ENCODE measurements at places on chromosomes 2 and 18.

DNA sequence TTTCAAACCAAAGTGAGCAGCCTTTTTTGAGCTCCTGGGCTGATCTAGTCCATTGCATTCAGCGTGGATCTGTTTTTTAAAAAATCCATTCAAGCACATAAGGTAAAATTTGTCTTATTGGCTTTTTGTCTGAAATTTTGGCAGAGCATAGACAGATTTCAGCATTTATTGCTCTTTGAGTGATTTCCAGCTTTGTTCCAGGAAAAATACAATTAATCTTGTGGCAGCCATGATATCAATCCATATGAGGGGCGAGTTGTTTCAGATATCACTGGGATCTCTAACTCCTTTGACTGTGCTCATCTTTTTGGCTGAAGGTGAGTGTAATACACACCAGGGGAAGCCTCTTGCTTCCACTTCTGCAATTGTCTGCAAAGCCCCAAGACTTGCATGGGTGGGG lies 523.9 kb downstream of the SLC4A3 start:
- DNase-seq = no peak

- no peak for DNase-seq
Measured at GRCh38 chr18:24860978-24861680, 400.7 kb downstream of the HRH4 start.

GRCh38 chr18:9417073-9417851 lies 58.1 kb upstream of the RALBP1 start:
- no peak for DNase-seq

DNA sequence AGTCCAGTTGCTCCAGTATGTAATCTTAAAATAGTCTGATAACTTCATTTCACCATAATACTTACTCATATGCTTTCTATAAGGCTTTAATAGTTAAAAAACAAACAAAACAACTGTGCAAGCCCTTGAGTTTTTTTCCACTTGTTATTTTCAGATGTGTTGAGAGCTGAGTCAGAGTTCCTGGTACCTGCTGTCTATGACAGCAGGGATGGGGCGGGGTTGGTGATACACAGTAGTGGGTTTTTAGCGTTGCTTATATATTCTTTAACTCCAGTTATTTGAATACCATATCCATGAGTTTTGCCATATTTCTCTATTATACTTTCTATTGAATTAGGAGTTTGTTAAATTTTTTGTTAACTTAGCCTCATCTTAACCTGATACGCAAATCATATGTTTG lies 5.0 kb downstream of the NAPG start:
- DNase-seq = no peak

DNA sequence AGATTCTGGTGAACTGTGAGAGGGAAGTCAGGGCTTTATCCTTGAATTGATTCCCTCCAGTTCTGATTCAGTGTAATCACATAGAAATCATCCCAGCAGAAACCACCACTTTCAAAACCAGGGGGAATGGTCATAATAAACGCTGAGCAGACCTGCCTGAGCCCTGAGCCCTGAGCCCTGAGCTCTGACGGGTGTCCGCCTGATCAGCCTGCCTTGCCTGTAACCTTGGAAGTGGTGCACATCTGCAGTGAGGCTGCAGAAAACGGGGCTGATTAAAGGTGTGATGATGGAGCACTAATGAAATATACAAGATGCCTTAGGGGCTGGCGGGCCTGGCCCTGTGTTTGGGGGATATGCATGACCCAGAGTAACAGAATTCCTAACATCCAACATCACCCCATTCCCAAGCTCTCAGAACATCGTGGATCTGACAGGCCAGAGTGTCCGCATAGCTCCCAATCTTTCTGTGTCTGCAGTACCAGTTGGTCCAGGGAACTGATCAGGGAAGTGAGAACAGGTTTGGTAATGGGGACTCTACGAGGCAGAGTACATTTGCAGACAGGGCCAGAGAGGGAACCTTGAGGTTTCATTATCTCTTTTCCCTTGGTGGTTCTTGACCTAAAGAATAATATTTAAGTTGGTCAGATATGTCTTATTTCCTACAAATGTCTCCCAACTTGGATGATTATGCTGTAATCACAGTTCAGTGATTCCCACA lies 37.8 kb downstream of the KCTD18 start:
- no peak for DNase-seq

DNA sequence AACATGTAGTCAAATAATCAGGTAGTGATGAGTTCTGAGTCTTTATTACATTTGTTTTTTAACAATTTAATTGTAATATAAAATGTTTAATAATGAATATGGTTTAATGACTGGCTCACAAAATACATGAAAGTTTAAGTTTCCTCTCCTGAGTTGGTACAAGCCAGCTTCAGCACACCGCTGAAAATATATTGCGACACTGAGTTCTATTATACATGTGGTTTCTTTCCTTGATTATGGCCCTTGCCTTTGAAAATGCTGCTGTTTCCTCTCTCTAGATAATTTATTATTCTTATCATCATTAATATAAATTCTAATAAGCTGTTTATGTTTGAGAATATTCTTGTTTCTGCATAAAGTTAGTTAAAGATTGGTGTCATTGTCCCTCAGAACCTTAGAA lies 249.3 kb downstream of the PARD3B start:
- DNase-seq = no peak

DNA sequence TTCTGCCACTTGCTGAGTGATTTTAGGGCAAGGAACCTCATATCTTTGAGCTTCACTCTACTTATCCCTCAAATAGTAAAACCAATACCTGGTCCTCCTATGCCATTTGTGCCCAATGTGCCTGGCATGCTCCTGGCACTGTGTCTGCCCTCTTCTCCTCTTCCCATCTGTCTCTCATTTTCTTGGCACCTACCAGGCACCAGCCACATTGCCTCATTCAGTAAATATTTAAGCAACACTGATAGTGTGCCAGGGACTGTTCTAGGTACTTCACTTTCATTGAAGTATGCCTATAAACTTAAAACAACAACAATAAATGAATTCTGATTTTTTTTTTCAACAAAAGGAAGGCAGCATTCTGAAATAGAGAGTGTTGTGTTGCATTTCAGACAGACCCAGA lies 15.1 kb upstream of the BOD1L2 start:
- no peak for DNase-seq

GRCh38 chr18:39371996-39372395 lies 1806.4 kb upstream of the CELF4 start:
- DNase-seq = no peak

- no peak for DNase-seq
Measured at GRCh38 chr2:176614930-176615329, 345.7 kb downstream of the MTX2 start.

DNA sequence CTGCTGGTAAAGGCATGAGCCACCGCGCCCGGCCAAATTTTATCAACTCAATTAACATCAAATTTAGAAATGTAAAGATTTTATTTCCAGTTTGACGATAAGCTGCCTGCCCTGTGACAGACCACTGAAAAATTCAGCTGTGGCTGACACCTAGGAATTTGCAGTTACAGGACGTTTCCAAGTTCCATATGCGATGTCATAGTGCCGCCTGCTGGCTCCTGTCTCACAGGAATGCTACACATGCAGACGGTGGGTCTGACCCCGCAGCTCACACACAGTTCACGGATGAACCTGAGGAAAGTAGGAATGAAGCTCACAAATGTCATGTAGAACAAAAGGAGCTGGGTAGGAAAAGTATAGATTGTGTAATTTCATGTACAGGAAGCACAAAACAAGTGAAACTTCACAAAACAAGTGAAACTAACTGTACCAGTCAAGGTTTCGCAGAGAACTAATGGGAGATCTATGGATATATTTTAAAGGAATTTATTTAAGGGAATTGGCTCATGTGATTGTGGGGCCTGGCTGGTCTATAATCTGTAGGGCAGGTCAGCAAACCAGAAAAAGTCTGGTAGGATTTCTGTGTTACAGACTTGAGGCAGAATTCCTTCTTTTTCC lies 13.2 kb upstream of the SEH1L start:
- DNase-seq = peak; percentile 60

DNA sequence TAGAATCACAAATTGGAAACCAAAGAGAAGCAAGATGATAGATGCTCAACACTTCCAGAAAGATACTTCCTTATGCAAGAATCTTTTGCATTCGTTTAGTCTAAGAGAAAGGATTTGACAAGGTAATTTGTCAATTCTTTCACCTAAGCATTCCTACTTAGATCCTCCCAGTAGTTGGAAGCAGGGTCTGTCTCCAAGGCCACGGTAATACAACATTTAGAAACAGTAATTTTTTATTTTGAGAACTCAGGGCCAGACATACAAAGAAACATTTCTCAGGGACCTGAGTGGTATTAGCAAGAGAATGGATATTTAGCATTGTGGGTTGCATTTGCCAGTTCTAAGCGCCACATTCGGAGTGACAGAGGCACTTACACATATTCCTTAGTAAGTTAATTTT lies 68.6 kb downstream of the ACYP2 start:
- DNase-seq = no peak

DNA sequence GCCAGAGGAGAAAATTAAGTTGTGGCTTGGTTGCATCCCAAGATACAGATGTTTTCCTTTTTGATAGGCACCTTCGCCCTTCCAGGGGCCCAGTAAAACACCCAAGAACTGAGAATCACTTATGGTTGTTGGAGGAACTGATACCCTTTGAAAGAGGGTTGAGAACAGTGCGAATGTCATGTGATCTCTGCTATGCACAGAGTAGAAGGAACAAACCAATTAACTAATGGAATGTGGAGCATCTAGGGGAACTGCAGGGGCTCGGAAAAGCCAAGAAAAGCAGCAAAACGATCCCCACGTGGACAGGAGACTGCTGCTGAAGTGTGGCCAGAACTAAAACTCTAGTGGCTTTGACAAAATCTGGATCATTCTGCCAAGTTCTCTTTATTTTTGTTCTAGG lies 58.8 kb downstream of the APOB start:
- no peak for DNase-seq

DNA sequence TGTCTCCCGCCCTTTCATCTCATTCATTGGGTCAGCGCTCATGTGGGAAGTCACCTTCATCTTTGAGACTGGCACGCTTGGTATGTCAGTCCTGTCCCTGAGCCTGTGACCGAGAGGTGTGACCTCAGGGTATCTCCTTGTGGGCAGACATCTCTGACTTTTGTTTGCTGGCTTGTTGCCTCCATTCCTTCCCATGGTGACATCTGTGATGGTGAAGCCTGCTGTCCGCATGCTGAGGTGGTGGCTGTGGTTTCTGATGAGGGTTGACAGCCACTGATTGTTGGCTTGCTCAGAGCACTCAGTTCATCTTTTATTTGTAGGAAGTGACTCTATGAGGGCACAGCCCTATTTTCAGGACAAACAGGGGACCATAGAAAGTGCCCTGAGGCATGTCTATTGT lies 139.2 kb downstream of the SLC4A3 start:
- DNase-seq = no peak

DNA sequence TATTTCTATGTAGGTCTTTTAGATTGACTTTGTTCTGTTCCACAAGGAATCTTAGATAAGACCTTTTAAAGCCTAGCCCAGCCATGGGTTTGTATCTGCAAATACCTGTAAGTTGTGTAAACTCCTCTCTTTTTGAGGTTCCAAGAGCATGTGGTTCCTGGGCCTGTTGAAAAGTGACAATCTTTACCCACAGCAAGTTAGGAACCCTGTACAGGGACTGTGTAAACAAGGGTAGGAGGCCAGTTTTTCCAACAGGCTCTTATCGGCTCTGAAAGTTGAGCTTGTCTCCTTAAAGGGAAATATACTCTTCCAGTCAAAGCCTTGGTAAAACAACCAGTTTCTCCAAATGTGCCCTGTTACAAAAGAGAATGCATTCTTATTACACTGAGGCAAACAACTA lies 15.3 kb upstream of the ASXL3 start:
- DNase-seq = no peak

DNA sequence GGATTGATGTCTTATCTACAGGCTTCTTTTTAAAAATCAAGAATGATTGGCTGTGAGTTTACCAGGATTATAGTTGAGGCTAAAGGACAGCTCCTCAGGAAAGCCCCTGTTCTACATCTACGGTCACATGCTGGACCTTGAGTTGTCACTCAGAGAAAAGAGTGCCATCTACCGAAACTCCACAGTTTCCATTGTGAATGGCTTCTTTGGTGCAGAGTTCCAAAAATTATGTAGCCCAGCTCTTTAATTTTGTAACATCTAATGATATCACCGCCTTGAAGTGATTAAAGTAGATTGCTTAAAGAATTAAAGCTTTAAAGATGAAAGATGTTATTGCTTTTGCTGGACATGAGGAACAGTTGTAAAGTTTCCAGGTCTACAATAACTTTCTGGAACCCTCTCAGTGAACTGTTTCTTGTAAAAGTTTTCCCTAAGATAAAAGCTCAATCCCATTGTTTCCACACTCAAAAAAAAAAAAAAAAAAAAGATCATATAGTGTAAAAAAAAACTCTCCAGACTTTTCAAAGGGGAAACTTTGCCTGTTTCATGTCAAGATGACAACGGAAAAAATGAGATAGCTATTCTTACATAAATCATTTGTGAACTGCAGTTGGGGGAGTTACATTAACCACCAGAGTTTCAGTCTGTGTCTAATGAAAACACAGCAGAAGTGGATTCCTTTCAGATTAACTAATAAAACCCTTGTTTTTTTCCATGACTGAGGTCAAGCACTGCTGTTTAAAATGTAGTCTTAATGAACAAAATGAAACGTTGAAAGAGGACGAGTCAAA lies 4.3 kb downstream of the COL3A1 start:
- DNase-seq = no peak

- DNase-seq = no peak
Measured at GRCh38 chr2:9093324-9093723, 89.8 kb upstream of the MBOAT2 start.

DNA sequence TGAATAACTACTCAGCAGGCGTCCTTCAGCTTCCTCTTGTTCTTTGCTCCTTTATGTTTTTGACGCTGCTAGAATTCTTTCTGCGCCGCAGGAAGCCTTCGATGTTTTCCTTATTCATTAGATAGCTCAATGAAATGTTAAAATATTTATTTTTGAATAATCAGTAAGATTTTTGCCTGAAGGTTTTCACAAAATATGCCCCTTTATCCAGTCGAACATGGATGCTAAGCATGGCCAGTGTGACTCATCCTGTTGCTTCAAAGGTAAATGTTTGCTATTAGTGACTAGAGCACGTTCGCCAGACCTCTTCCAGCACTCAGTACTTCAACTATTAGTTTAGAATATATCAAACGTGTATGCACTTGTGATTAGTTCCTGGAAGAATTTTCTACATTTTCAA lies 7.6 kb upstream of the MEIS1 start:
- no peak for DNase-seq

DNA sequence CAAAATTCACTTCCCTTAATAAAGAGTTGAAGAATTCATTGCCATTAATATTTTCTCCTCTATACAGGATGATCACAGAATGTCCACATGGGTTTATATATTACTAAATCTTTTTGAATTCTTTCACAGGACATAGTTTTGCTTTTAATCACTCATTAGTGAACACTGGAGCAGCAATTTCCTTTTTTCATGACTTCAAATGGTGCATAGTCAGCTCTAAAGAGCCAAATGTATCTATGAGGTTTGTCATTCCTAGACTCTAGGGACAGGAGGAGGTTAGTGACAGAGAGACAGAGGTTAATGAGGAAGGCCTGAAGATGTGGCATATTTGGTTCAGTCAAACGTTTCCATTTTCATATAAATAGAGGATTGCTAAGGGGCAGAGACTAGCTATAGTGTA lies 111.8 kb downstream of the FSHR start:
- DNase-seq = no peak
